ENCODE measurements at places on chromosomes 11 and 22. TPM values are rescaled to one million over a fixed set of nuclear protein-coding genes. Genes with fewer than 3 reads are reported as not detected.

OR52A1 gene
- total RNA-seq, result not detected

APOL1 gene
- total RNA-seq, result 7.9 TPM

USH1C gene
- total RNA-seq, result 4.3 TPM

OR51A4 gene
- not detected for total RNA-seq

ZP1 gene
- not detected for total RNA-seq

PVALB gene
- total RNA-seq, result 12.5 TPM

ART5 gene
- total RNA-seq, result 3.6 TPM

OR6T1 gene
- total RNA-seq, result not detected

MAML2 gene
- total RNA-seq, result 10.9 TPM

MISFA gene
- total RNA-seq, result not detected

RFPL2 gene
- total RNA-seq, result not detected

GRCh38 chr22:17587629-17588028 lies 24.3 kb downstream of the SLC25A18 start:
- no peak for DNase-seq

DNA sequence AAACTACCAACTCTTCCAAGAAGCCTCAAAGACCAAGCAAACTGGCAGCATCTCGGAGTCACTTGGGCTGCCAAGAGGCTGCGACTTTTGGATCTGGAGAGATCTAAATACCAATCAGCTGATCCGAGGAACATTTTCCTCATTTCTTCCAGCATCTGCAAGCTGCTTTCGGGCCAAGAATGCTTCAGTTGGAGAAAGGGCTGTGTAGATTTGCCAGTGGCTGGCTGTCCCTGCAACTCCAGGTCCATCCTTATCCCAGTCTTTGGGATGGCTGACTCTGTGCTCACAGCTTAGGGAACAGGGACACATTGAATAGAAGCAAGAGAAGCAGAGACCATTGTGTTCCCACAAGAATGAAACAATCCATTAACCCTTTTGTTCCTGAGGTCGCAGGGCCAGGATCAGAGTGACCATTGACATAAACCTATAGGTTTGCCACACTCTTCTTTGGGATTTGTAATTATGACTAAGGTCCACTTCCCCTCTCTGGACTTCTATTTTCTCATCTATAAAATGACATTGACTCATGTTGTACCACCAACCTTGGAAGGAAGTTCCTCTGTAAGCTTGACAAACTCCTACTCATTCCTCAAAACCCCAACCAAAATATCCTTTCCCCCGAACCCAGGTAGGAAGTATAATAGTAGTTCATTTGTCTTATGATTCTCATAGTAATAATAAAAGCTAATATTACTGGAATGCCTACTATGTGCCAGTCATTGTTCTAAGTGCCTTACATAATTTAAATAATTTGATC lies 340.8 kb downstream of the MN1 start:
- peak; percentile 71 for DNase-seq

GRCh38 chr22:36088292-36088691 lies 59.7 kb upstream of the RBFOX2 start:
- DNase-seq, result no peak

GRCh38 chr11:78045851-78046485 lies 17.7 kb upstream of the THRSP start:
- peak; percentile 92 for DNase-seq

DNA sequence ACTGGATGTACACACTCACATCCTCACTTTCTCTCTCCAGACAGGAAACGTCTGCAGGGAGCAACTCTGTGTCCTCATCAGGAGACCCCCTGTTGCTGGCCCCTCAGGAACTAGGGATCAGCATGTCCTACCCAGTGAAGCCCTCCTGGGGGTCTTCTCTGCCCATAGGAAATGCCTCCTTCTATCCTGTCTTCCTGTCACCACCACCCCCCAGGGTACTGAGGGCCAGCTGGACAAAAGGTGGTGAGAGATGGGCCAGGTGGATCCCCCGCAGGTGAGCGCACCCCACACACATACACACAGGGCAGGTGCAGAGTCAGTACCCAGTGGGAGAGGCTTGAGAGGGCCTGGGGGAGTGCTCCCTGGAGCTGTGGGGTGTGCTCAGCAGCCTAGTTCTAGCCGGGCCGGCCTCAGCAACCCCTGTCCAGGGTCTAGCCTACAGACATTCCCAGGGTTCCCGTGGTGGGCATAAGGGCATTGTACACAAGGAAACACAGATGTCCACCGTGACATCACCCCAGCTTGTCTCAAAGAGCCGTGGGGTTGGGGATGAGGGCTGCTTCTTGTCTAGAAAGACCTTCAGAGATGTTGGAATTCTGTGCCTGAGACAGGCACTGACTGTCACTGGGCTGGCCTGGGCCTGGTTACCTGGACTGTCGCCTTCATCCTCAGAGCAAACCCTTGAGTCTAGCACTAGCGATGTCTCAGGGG lies 9.2 kb downstream of the GP1BB start:
- DNase-seq, result no peak

DNA sequence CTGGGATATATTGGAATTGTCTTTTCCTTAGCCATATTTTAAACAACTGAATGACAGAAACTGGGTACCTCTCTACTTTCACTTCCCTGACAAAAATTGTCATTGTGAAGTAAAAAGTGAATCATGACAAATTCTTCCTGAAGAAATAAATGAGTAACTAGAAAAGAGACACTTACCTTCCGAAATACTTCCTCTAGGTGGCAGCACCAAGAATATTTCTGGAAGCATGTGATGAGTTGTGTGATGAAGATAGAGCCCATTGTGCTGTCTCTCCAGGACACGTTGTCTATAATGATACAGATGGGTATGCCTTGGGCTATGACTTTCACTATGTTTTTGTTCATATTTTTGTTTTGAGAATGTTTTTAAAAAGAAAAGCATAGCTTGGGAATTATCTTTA lies 21.5 kb downstream of the CASP4 start:
- peak; percentile 18 for DNase-seq

- no peak for DNase-seq
These were observed 72.4 kb downstream of the PANX1 start for GRCh38 chr11:94201004-94201465.

- peak; percentile 81 for DNase-seq
These were observed 44.8 kb downstream of the ENDOD1 start for GRCh38 chr11:95134491-95134890.

GRCh38 chr11:83459798-83460197 lies 173.6 kb upstream of the CCDC90B start:
- DNase-seq, result no peak

GRCh38 chr11:122976734-122977469 lies 4.7 kb downstream of the BSX start:
- DNase-seq, result no peak

- no peak for DNase-seq
These were observed 969.6 kb downstream of the BRD1 start for GRCh38 chr22:48858121-48858520.

- DNase-seq, result no peak
These were observed 32.3 kb upstream of the P2RY2 start for GRCh38 chr11:73185680-73186293.

GRCh38 chr22:21943571-21944448 lies 8.8 kb downstream of the PPM1F start:
- no peak for DNase-seq

DNA sequence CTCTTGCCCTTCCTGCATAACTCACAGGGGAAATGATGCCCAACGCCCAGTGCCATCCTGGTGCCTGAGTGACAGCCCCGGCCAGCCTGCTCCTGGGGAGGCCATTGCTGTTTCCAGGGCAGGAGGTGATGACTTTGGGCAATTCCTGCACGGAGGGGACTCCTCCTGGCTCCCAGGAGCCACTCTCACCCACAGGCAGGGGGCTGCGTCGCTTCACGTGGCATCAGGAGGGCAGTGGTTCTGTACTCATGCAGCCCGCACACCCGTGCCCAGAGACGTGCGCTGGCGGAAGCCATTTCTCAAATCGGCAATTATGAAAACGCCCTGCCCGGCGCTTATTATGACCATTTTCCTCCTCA lies 272.3 kb downstream of the CTTN start:
- DNase-seq, result no peak

DNA sequence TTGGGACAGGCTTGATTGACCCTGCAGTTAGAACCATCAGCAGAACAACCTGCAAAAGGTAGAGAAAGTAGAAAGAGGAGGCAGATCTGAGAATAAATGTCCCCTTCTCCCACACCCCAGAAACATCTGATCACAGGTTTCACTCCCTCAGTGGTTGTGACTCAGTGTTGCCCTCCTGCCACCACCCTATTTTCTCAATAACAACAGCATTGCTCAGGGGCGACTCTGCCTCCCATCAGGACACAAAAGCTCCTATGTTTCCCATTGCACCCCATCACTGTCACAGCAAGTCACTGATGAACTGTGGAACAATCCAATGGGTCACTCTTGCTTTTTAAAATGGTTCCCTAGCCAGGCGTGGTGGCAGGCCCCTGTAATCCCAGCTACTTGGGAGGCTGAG lies 110.2 kb downstream of the RASSF10 start:
- no peak for DNase-seq

GRCh38 chr11:131324921-131325570 lies 45.4 kb upstream of the NTM start:
- DNase-seq, result no peak

DNA sequence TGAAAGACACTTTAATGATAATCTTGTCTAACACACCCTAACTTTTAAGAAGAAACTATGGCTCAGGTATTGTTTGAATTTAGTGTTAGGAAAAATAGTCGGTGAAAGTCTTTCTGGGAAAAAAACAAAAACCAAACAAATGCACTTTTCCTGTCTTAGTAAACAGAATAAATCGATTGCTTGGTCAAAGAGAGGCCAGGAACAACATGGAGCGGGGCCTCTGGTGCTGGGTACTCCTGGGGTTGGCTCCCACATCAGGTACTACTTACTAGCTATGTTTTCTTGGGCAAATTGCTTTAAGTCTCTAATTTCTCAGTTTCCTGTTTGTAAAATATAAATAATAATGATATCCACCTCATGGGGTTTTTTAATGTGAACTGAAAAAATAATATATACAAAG lies 46.8 kb downstream of the NAV2 start:
- no peak for DNase-seq

DNA sequence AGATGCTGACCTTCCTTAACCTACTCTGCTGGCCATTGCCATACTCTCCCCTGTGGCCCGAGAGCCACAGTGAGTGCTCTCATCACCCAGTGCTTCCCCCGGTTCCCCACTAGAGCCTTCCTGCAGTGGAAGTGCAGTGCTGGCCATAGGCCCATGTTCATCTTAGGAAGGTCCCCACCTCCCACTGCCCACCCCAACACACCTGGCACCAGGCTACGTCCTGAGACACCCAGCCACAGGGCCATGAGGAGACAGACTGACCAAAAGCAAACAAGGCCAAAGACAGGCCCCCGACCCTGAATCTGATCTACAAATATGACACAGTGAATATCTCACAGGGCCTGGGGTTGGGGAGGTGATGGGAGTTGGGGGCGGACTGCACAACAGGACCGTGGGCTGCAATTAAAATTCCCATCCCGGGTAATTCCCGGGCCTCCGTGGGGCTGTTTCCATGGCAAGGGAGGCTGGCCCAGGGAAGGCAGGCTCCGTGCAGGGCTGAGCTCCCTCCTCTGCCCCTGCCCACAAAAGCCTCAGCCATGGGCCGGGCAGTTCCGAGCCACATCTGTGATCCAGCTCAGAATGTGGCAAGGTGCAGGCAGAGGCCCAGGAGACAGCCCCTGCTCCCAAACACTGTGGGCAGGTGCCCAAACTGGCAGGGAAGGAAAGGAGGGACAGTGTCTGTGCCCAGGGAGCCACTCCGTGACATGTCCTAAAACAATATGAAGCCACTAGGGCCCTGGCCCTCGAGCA lies 5.1 kb upstream of the CHST1 start:
- DNase-seq, result no peak

All from tongue (tissue), 3 donors.